ENCODE measurements at places on chromosomes 6 and 20.

DNA sequence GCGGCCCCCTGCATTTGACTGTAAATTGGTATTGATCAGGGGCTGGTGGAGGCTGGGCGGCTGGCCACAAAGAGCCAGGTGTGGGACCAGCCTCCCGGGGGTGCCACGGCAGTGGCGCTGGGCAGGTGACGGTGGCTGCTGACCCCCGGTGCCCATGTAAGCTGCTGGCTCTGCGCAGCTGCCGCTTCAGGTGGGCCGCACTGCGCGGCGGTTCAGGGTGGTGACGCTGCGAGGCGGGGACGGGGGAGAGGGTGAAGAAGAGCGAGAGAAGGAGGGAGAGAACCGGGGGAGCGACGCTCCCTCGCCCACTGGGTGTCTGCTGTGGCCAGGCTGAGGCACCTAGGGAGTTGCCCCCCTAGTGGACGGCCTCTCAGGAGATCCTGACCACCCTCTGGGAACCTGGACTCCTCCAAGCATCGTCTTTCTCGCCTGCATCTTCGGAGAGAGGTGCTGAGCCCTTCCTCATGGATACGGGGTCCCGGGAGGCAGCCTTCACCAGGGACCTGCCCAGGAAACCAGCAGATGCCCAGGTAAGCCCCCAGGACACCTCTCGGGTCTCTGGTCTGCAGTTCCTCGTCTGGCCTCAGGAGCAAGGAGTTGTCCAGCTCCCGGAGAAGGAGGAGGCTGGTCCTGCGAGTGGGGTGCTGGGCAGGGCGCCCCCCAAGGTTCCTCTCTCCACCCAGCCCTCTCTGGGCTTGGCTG is 77.5 kb upstream of the GATA5 start:
- DNase-seq, result no peak

GRCh38 chr6:48476257-48476656 is 365.3 kb upstream of the PTCHD4 start:
- peak; percentile 2 for DNase-seq

- no peak for DNase-seq
These were observed 14.5 kb downstream of the ENPP4 start for GRCh38 chr6:46144270-46144669.

GRCh38 chr20:57104651-57105204 is 161.7 kb downstream of the BMP7 start:
- no peak for DNase-seq

DNA sequence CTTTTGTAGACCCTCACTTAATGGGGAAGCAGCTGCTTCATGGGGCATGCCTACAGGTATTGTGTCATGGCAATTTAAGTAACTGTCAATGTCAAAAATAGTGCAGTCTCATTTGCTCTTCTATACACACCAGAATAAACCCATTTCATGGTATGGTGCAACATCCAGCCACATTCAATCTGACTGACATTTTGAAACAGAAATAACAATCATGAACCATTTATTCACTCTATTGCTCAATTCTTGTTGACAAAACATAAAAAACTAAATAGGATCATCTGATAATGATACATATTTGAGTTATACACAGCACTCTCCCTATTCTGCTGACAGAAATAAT is 122.9 kb downstream of the MAP7 start:
- no peak for DNase-seq

GRCh38 chr20:35718972-35719635 is 19.9 kb downstream of the ROMO1 start:
- peak; percentile 65 for DNase-seq

DNA sequence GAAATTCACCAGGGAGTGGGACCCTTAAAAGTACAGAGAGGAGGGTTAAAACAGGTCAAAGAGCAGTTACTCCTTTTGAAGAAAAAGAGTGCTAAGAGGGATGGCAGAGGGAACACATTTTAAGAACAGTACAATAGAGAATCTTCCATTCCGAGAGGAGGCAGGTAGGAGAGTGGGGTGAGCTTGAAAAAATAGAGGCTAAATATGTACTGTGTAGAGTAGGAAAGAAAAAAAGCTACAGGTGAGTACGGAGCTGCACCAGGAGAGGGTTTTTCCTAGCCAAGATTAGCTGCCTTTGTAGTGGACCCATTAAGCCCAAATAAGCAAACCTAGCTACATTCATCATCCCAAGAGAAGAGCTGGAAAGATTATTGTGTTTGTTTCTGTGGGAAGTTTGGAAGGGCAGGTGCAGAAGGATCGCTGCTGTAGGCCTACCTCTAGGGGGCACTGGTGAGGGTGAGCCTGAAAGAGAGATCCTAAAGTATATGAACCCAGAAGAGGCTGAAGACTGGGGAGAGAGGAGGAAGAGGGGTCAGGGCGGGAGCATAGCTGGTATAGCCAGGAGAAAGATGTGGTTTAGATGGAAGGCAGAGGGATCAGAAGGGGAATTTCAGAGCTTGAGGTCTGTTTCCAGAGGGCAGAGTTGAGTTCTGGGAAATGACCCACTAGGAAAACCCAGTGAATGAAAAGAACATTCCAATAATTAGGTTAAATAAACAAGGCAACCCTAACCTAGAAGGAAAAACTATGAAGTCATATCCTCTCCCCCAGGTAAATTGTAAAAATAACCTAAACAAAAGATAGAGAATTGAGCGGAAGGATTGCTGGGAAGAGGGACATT is 50.2 kb upstream of the HINT3 start:
- DNase-seq, result peak; percentile 41

DNA sequence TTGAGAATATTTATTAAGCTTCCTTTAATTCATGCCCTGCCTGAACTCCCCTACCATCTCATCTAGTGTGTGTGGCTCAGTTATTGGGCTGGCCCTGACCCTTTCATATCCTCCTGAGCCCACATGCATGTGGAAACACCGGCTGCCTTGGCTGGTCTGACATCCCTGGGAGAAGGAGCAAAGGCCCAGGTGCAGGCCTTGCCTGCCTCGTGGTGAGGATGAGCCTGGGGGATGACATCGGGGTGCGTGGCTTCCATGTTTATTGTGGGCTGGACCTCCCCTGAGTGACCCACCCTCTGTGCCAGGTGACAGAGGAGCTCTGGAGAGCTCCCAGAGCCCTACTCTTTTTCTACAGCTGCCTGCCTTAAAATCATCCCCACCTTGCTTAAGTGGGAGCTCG is 69.1 kb downstream of the FOXA2 start:
- no peak for DNase-seq

- peak; percentile 52 for DNase-seq
These were observed 3.1 kb downstream of the COL12A1 start for GRCh38 chr6:75202676-75203131.

GRCh38 chr6:14121936-14122344 is 4.4 kb downstream of the CD83 start:
- no peak for DNase-seq

- DNase-seq, result no peak
These were observed 1.9 kb downstream of the FAM135A start for GRCh38 chr6:70415247-70415646.

GRCh38 chr6:52337633-52338290 is 24.2 kb upstream of the PAQR8 start:
- DNase-seq, result no peak

DNA sequence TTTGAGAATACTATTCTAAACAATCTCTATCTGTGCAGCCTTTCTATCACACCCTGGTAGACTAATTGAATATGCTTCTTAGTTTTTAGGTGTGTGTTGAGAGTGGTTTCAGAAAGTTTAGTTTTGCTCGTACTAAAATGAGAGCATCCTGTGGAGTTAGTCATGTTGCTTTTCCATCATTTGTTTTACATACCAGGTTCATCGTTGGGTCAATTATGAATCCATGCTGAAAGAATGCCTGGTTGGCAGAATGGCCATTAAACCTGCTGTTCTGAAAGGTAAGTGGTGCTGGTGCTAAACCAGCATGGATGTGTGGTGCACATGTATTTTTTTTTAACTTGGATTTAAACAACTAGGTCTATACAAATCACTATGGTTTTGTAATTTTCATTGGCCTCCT is 49.3 kb downstream of the CYB5R4 start:
- peak; percentile 26 for DNase-seq

- DNase-seq, result no peak
These were observed 132.5 kb upstream of the FOXA2 start for GRCh38 chr20:22716821-22717351.

GRCh38 chr6:163710532-163711470 is 296.3 kb downstream of the QKI start:
- no peak for DNase-seq

GRCh38 chr20:3296261-3297078 is 57.5 kb upstream of the SLC4A11 start:
- DNase-seq, result no peak
